ENCODE measurements at places on chromosomes 5 and 9.
A peak's percentile ranks its signal among the peaks of the same experiment; 100 is the strongest.

GRCh38 chr9:116959809-116960208, 272.7 kb downstream of the TRIM32 start:
- DNase-seq = peak; percentile 44

GRCh38 chr5:66904189-66904588, 292.4 kb downstream of the CD180 start:
- no peak for DNase-seq

GRCh38 chr5:673161-673830, 19.9 kb downstream of the TPPP start:
- DNase-seq = no peak

DNA sequence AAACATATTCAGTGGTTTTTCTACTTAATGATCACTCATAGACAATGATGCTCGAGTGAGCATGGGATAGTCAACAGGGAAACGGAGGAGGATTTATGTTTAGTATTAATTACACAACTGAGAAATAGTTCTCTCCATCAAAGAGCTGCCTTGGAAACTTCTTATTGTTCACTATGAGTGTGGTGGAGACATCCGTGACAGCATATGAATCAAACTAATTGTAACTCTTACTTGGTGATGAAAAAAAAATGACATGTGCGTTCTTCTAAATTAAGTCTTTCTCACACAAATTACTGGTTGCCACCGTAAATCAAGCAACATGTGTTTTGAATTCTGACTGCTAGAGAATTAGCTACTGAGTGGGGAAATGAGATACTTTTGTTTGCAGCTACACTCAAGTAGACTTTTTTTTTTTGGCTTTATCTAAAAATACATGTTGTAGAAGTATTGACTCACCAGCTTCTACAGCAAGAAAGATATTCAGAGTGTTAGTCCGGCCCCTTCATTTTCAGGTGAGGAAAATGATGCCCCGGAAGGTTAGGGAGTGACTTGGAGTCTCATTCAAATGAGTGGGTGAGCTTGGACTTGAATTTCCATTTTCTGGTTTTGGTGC, 179.4 kb downstream of the CFAP90 start:
- no peak for DNase-seq

DNA sequence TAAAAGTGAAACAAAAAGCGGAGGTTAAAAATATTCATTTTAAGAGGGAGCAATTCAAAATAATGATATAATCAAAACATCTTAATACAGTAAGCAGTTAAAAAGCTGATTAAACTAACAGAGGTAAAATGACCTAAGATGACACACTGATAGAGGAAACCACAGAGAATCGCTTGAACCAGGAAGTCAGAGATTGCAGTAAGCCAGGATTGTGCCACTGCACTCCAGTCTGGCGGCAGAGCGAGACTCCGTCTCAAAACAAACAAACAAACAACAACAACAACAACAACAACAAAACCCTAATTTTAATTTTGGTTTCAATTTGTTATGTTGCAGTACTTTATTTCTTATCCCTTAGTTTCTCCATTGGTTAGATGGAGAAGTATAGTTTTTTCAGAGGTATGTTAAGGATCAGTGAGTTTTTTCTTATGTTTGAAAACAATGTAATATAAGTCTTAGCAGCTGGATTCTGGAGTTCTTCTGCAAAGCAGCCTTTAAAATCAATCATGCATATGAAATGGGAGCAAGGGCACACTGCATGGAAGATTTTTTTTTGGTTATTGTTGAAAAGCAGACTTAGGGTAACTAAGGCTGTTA, 58.5 kb downstream of the MLANA start:
- no peak for DNase-seq

DNA sequence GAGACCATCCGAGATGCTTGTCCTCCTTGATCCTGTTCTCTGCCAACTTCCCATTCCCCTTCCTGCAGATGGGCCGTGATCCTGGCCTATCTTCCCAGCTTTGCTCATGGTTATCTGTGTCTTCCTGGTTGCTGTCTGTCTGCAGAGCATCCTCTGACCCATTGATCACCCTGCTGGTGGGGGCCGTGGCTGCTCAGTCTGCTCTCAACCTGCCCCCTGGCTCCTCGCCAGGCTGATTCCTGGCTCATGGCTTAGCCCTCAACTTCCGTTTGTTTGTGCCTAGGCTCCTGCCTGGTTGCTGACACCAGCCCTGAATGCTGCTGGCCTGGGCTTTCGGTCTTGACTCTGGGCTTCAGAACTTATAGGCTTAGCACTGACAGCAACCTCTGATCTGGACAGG, 67.1 kb upstream of the SMIM15 start:
- DNase-seq = no peak

All from NCI-H187 (cell line).